ENCODE measurements at places on chromosomes 13 and 19.
A peak's percentile ranks its signal among the peaks of the same experiment; 100 is the strongest.

DNA sequence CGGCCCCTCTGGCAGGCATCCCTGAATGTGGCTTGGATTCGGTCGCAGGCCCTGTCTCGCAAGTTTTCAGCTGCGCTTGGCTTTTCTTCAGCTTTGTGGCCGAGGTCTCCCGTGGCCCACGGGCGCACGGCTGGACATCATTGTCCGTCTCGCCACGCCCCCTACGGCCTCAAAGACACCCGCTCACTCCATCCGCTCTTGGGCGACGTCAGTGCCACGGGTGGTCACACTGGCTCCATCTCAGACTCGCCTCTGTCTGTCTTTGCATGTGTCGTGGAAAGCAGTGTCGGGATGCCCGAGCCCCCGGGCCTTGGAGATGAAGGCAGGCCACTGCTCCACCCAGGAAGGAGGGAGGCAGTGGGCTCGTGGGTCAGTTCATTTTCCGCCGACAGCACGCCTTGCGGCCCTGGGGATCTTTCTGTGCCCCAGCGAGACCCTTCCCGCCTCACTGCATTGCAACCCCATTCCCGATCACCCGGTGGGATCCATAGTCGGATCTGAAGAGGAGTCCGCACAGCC is 51.0 kb downstream of the ZNF146 start:
- DNase-seq, result no peak

DNA sequence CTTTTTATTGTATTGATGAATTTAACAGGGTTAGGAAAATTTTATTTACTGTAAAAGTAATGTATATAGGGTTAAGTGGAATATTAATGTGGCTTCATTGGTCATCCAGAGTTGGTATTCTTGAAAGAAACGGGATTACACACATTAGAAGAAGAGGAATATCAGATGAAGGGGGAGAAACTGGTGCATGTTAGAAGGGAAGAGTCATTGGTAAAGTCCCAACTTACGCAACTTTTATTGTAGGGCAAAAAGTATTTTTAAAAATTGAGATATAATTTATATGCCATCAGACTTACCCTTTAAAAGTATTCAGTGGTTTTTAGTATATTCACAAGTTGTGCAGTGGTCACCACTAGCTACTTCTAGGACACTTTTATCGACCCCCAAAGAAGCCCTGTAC is 47.3 kb downstream of the DNAJC3 start:
- no peak for DNase-seq

DNA sequence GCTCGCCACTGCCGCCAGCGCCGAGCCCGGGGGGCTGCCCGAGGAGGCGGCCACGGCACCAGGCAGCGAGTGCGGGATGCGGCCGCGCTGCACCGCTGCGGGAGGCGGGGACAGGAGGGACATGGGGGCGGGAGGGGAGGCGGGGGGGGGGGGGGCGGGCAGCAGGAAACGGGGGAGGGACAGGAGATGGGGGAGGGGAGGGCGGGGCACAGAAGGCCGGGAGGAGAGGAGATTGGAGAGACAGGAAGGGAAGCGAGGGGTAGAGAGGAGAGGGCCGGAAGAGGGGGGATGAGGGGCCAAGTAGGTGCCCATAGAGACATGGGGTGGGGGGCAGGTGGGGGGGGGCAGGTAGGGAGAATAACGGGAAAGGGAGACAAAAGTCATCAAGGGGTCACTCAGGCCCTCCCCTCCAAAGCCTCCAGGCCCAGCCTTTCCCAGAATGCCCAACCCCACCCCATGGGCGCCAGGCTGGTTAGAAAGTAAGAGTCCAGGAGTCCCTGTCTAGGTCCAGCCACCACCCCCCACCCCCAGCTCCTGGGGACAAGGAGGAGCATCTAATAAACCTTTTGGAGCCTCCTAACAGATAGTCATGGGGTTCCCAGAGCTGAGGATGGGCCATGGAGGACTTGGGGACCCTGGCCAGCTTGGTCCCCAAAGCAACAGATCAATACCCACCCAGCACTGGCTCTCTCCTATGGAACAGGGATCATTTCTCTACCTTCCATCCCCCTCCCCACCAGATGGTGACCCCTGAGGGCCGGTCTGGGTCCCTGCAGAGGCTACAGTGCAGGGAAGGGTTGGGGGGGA is 9.5 kb downstream of the NR2F6 start:
- DNase-seq, result peak; percentile 69

- no peak for DNase-seq
Observed at GRCh38 chr13:21529146-21529893, 70.2 kb upstream of the ZDHHC20 start.

DNA sequence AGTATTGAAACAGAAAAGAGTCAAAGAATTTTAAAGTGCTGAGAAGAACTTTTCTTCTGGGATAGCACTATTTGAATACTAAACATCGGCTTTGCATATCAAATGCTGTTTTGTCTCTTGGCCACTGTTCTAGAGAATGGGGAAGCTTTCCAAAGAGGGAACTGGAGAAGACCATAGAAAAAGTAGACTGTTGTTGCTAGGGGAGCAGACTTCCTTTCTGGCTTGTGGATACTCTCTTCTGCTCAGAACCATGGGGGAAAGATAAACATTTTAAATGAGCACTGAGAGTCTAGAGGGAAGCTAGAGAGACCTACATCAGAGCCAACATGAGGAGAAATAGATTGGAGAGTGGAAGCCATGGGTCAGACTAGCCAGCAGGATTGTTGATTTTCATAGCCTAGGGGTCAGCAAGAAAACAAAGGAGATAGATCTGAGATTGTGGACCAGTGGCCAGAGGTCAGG is 315.7 kb downstream of the KCTD12 start:
- no peak for DNase-seq

GRCh38 chr19:35935911-35936737 is at the start of gene LRFN3:
Gene LRFN3, plus strand, starts transcription at chr19:35936374. Its CDS starts 3,052 bp downstream, at chr19:35939426.
- peak; percentile 78 for DNase-seq

DNA sequence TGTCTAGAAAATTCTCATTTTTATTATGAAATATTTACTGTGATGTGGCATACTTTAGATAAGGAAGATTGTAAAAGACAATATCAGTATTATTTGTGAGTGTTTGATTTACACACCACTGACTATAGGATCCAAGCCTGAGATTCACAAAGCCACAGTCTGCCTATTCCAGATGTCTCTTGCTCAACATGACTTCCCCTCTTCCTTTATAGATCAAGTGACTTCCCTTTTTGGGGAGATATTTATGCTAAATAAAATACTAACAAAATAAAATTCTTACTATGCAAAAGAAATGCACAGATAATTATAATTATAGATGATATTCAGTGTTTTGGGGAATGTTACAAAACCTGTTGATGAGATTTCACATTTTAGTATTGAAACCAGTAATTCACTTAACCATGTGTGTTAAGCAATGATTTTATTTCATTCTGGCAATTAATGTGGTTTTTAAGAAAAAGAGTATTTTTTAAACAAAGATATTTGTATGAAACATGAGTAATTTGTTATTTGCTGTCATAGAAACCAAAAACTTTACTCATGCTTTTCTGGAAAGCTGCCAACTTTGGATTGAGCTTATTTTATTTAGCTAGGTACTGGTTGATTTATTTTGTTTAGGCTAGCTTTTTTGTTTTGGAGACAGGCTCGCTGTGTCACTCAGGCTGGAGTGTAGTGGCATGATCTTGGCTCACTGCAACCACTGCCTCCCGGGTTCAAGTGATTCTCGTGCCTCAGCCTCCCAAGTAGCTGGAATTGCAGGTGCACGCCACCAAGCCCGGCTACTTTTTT is 13.7 kb upstream of the GPR183 start:
- DNase-seq, result peak; percentile 28

GRCh38 chr13:107139006-107139405 is 571.1 kb upstream of the ARGLU1 start:
- DNase-seq, result no peak

DNA sequence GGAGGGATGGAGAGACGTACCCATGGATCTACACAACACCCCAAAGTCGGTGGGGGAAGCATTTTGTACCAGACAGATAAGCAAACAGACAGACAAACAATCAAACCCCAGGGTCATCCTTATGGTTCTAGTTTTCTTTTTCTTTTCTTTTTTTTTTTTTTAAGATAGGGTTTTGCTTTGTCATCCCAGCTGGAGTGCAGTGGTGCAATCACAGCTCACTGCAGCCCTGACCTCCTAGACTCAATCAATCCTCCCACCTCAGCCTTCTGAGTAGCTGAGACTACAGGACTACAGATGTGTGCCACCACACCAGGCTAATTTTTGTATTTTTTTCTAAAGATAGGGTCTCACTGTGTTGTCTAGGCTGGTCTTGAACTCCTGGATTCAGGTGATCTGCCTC is 17.9 kb upstream of the FBL start:
- DNase-seq, result no peak

DNA sequence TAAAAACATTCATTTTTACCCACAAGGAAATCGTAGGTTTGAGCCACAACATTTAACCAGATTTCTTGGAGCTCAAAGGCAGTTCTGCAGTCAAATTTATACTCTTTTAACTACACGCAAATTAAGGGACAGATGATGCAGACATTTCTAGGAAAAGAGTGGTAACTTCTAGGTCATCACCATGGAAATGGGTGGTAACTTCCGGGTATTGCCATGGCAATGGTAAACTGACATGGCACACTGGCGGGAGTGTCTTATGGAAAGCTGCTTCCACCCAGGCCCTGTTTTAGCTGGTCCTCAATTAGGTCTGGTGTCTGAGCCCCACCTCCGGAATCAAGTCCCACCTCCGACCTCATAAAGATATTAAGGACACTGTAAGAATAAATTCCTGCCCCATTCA is 10.4 kb upstream of the LYPD5 start:
- DNase-seq, result no peak

GRCh38 chr19:4144666-4145249 is 8.7 kb upstream of the CREB3L3 start:
- no peak for DNase-seq

GRCh38 chr13:113184568-113185440 is 23.7 kb downstream of the PCID2 start:
- DNase-seq, result no peak

DNA sequence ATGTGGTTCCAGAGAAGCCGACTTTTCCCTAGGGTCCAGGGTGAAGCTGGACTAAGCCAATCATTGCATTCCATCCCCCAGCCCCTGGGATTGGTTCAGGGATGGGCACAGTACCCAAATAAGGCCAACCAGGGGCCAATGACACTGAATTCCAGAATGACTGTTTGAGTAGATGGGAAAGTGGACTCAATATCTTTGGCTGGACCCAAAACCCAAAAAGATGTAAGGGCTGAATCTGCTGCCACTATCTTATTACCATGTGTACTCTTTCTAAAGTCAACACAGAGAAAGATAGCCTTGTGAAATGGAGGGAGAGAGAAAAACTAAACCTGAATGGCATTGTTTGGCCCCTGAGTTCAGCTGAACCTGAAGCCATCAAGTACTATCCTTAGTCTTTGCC is 39.2 kb upstream of the TNFSF11 start:
- no peak for DNase-seq

DNA sequence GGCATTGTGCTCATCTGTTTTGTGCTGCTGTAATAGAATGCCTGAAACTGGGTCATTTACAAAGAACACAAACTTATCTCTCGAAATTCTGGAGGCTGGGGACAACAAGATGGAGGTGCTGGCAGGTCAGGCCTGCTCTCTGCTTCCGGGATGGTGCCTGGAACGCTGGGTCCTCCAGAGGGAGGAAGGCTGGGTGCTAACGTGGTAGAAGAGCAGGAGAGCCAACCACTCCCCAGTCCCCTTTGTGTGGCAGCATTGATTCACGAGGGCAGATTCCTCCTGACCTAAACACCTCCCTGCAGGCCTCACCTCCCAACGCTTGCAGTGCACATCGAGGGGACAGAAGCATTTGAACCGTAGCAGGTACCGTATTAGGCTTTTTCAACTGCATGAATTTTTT is 34.1 kb upstream of the TFDP1 start:
- DNase-seq, result no peak

DNA sequence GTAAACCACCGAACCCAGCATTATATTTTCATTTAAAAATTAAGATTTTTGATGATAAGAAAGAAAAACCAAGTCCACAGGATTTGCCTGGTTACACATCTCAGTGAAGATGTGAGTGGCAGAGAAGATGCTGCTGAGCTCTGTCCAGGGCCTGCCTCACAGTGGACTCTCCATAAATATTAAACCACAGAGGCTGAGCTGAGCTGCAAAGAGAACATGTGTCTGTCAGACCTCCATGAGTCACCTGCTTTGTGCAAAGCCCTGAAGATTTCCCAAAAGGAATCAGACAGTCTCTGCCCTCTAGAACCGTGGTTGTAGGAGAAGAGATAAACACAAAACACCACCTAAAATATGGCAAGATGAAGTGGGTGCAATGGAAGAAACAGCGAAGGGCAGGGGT is 127.2 kb upstream of the TSC22D1 start:
- DNase-seq, result peak; percentile 52

DNA sequence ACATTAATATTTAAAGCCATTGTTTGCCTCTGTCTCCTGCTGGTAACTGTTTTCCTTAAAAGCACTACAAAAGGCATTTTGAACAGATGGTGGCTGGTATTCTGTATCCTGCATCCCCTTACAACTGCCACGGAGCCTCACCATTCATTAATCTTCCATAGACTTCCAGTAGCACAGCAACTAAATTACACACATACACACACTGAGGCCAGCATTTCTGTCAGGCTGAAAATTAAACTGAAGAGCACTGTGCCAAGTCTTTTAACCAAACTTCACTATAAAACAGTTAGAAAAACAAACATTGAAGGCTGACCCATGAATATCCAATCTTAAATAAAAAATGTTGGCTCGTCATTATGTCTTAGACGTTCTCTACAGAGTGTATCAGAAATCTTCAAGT is 697.8 kb downstream of the DACH1 start:
- DNase-seq, result no peak

DNA sequence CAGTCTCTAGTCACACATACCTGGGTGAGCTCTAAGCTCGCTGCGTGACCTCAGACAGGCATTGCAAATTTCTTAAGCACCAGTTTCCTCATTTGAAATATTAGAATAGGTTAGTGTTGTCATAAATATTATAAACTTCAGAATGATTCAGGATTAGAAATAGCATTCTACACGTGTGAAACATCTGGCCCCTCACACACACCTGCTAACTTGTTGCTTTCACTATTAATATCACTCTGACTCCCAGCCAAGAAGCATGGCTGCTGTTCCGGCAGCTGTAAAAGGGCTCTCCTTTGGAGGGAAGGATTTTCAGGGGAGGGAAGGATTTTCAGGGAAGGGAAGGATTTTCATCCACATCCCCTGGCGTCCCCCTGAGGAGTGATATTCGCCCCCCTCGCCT is 161.3 kb upstream of the GPR12 start:
- no peak for DNase-seq

DNA sequence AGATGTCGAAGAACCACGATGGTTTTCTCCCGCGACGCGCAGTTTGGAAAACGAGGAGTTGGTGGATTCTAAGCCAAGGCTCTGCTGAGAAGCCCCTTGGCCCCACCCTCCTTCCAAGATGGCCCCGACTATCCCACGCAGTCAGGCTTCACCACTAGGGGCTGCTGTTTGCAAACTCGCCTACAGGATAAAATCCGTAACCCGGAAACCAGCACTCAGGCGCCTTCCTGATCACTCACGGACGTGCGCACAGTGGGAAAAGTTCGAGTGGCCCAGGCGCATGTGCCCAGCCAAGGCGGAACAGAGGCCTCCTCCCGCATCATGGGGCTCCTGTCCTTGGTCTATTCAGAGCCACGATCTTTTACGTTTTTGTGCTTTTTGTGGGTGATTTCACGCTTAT is 19.2 kb upstream of the UQCR11 start:
- peak; percentile 30 for DNase-seq
